ENCODE measurements at places on chromosomes 3 and 15. TPM values are rescaled to one million over a fixed set of nuclear protein-coding genes. Genes with fewer than 3 reads are reported as not detected.

SNTN gene
- total RNA-seq: not detected

MB21D2 gene
- total RNA-seq: 6.6 TPM

XCR1 gene
- not detected for total RNA-seq

BFSP2 gene
- total RNA-seq: not detected

CSPG4 gene
- 7.4 TPM for total RNA-seq

SIAH2 gene
- 37.0 TPM for total RNA-seq

ZNF621 gene
- 13.3 TPM for total RNA-seq

MED12L gene
- total RNA-seq: 0.09 TPM
